Activated CD8-positive, alpha-beta memory T cell treated with anti-CD3 and anti-CD28 coated beads, Interleukin-2, amount 50 U/mL, for 4 hours (primary cell): ENCODE measurements at places on chromosomes 3 and 15.

- DNase-seq: no peak
Observed at GRCh38 chr15:71189718-71190117, 74.4 kb downstream of the THSD4 start.

DNA sequence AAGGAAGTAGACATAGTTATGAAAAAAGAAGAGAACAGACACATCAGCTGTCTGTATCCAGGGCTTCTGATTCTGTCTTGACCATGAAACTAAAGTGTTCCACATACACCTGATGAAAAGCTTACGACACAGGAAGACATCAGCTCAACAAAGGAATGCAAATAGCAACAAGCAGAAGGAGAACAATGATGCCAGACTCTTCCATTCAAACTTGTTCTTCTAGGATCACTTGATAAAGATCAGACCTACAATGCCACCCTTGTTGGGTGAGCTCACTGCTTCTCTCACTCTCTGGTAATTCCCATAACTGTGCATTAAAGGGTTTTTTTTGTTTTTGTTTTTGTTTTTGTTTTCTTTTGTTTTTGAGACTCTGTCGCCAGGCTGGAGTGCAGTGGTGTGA is 49.7 kb downstream of the GATM start:
- DNase-seq: no peak

GRCh38 chr3:19348941-19349564 is 200.7 kb downstream of the KCNH8 start:
- no peak for DNase-seq

DNA sequence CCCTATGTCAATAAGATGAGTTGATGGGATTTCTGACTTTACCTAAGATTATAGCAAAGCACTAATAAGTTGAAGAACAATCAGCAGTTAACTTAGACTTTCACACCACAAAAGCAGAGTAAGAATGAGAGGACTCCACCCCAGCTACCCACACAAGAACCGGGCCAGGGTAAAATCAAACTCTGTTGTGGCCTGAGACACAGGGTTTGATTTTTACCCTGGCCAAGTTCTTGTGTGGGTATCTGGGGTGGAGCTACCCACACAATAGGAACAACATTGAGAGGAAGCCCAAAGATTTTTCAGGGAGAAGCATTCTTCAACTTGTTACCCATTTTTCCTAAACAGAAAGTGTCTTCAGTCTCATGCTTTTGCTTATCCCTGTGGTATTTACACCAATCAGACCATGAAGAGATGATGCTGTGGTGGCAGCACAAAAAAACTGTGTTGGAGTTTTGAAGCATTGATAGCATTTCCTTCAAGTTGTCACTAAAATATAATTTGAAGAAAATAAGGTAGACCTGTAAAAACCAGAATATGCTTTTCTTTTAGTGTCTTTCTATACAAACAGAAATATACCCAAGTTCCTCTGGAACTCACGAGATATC is 25.6 kb downstream of the CPOX start:
- no peak for DNase-seq

GRCh38 chr15:44782516-44782915 is 46.2 kb downstream of the TRIM69 start:
- no peak for DNase-seq

DNA sequence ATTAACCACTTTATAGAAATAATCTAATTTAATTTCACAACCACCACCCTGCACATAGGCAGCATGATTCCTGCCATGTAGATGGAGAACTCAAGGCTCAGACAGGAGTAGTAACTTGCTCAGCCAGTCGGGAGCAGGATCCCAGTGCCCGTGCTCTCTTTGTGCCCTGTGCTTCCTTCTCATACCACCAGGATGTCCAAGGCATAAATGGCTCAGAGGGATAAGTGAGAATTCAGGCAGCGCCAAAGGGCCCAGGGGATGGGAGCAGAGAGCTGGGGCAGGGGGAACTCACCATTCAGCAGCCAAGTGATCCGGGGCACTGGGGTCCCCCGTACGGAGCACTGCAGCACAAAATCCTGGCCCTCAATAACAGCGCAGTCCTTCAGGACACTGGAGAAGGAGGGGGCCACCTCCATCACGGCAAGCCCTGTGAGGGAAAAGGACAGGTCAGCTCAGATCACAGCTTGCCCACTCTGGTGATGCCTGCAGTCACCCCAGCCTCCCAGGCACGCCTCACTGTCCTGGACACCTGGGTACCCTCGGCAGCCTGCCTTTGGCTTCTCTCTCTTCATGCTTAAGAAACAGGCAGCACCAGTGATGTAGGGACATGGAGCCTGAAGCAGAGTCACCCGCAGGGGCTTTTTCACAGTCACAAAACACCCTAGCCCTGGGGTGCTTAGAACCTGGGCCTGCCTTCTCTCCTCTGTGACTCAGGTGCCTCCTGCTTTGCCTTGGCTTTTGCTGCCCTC is 141.0 kb upstream of the HACD2 start:
- no peak for DNase-seq

DNA sequence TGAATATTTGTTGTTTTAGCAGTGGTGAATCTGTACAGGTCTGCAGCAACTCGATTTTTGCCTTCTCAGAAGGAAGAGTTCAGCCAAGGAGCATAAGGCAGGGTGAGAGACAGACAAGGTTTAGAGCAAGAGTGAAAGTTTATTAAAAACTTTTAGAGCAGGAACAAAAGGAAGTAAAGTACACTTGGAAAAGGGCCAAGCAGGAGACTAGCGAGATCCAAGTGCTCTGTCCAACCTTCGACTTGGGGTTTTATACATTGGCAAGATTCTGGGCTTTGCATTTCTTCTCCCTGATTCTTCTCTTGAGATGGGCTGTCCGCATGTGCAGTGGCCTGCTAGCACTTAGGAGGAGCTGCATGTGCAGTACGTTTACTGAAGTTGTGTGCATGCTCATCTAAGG is 46.7 kb upstream of the AADACL2 start:
- no peak for DNase-seq

- no peak for DNase-seq
Observed at GRCh38 chr15:34059476-34059875, 20.5 kb upstream of the AVEN start.

DNA sequence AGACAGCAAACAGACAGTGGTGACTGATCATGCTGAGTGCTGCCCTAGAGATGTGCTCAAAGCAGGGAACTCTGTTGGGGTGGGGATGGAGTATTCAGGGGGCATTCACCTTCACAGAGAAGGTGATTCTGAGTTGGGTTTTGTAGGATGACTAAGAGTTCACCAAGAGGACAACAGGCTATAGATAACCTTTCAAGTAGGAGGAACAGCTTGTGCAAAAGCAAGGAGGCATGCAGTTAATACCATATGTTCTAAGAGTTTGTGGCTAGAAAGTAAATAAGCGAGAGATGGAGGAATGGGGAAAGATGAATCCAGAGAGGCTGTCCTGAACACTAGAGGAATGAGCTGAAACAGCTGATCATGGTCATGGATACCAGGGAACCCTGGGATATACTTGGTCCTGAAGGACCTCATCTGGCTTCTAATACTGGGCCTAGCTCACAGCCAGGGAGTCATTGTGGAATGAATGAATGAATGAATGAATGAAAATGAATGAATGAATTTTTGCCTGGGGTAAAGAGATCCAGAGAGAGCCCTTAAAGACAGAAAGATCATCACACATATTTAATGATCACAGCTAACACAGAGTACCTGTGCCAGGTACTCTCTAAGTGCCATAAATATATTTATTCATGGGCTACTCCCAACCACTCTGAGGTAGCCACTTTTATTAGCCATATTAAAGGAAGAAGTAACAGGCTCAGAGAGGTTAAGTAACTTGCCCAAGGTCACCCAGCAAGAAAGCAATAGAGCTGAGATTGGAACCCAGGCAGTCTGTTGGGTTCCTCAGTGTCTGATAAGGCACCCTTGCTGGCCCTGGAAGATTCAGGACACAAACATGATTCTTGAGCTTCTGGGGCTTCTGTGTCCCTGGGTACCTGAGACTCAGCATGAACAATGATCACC is 22.0 kb downstream of the SMAD6 start:
- DNase-seq: no peak

- DNase-seq: peak; percentile 77
Observed at GRCh38 chr15:74793135-74794028, 11.5 kb downstream of the CSK start.

- DNase-seq: no peak
Observed at GRCh38 chr3:160169139-160169976, 55.9 kb upstream of the C3orf80 start.

GRCh38 chr3:152253514-152253913 is 15.2 kb upstream of the MBNL1 start:
- DNase-seq: no peak

- no peak for DNase-seq
Observed at GRCh38 chr3:52498137-52499054, 3.3 kb downstream of the STAB1 start.

DNA sequence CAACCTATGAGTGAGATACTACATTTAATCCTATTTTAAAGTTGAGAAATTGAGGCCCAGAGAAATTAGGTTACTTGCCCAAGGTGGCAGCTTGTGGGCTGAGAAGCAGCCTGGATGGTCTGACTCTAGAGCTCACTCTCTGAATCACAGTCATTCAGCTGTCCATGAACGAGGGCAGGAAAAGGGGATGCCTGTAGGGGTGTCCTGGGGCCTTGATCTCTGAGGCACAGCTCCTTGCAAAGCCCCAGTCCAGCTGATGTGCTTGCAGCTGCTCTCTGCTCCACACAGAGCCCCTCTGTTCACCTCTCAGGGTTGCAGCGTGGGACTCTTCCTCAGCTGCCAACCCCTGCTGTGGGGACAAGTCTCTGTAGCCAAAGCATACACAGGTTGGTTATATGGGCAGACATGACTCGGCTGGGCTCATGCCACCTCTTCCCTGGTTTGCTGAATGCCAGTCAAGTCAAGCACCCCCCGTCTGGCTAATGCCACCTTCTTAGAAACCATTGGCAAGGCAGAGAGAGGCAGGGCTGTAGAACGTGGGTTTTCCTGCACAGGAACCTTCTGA is 56.8 kb downstream of the GASK1A start:
- no peak for DNase-seq

- DNase-seq: no peak
Observed at GRCh38 chr3:107106316-107106715, 270.9 kb upstream of the CCDC54 start.

DNA sequence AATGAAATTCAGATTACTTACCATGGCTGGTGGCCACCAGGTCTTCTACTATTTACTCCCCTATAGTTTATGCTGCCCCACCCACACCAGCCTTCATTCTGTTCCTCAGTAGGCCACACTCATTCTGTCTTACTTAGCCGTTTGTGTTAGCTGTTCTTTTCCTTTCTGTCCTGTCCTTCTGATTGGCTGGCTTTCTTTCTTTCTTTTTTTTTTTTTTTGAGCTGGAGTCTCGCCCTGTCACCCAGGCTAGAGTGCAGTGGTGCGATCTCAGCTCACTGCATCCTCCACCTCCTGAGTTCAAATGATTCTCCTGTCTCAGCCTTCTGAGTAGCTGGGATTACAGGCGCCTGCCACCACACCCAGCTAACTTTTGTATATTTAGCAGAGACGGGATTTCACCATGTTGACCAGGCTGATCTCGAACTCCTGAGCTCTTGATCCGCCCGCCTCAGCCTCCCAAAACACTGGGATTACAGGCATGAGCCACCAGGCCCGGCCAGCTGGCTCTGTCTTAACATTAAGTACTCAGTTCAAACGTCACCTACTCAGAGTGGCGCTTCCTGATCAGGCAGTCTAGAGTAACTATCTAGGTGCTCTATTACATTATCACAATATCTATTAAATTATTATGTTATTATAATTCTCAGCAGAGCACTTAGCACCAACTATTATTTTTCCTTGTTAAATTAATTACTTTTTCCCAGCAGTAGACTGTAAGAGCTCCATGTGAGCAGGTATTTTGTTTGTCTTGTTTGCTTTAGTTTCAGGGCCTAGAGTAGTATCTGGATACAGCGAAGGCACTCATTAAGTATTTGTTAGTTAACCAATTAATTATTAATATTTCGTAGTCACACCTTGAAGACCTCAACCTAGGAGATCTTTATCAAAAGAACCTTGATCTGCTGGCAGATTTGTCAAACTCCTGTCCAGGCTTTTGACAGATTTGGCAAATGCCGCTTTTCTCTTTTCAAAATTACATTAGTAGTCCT is 6.4 kb downstream of the CMSS1 start:
- DNase-seq: no peak

- DNase-seq: no peak
Observed at GRCh38 chr3:154921351-154921750, 158.8 kb upstream of the MME start.

DNA sequence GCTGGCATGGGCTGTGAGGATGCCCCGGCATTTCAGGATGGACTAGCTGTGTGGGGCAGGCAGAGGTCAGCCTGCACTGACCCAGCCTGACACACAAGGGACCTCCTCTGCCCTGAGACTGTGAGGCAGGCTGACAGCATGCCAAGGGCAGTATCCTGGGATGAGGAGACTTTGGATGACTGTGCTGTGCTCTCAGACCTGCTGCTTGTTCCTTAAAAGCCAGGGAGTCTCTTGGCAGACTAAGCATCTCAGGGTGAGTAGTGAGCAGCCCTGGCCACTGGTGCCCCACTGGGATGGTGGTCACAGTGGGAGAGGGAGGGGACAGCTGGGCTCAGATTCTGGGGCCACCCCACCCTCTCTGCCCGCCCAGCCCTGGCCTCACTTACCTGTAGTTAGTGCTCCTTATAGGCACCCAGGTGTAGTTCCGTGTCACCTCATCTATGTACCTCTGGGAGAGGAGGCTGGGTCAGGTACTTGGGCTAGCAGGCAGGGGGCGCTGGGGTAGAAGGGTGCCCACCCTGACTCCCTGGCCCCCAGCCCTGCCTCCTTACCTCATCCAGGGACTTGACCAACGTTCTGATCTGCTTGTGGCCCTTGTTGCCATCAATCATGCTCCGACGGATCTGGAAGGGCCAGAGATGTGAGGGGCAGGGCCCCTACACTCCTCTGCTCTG is 16.1 kb upstream of the TMEM115 start:
- DNase-seq: no peak

- no peak for DNase-seq
Observed at GRCh38 chr15:52480990-52481389, 47.7 kb downstream of the MYO5A start.

DNA sequence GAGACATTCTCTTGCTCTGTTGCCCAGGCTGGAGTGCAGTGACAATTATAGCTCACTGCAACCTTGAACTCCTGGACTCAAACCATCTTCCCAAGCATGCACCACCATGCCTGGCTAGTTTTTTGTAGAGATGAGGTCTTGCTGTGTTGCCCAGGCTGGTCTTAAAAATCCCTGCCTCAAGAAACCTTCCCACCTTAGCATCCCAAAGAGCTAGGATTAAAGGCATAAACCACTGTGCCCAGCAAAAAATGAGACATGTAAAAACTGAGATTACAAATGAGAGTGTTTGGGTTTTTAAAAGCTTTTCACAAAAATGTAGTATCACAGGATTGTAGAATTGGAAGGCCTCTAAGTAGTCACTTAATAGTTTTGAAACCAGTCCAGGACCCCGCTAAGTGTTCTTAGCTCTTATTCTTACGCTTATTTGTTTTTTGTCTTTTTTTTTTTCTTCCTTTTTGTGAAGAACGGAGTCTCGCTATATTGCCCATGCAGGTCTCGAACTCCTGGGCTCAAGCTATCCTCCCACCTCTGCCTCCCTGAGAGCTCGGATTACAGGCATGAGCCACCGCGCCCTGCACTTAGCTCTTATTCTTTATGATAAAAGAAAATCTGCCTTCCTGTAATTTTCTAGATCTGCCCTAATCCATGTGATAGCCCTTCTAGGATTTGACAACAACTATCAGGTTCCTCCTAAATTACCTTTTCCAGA is 31.5 kb downstream of the KLHL18 start:
- DNase-seq: no peak
